GM23338 (cell line): ENCODE measurements at places on chromosomes 6 and 20.

GRCh38 chr20:33648396-33649004, 13.6 kb upstream of the C20orf144 start:
- no peak for DNase-seq

- DNase-seq = no peak
Measured at GRCh38 chr6:64266351-64266821, 630.8 kb downstream of the PHF3 start.

- DNase-seq = no peak
Measured at GRCh38 chr6:5453546-5453945, 192.2 kb downstream of the FARS2 start.

GRCh38 chr6:30915591-30915946, 1.5 kb downstream of the VARS2 start:
- peak; percentile 87 for DNase-seq

- no peak for DNase-seq
Measured at GRCh38 chr6:115540077-115540869, 520.4 kb downstream of the FRK start.

DNA sequence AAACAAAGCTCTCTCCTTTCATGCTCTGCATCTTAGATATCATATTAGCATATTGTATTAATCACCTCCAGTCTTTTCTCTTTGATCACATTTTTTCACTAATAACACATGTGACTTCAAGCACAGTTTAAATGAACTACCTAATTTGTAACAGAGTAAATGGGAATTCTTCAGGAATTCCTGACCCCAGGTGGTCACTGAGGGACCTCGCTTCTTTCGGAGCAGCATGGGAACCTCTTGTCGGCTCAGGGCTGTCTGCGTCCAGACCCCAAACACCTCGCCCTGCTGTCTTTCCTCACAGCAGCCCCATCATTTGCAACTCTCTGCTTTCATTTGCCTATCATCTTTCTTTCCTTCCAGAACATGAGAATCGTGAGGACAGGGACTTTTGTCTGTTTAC, 103.5 kb downstream of the DACT2 start:
- DNase-seq = peak; percentile 78

- DNase-seq = no peak
Measured at GRCh38 chr6:154306696-154307095, 49.9 kb downstream of the IPCEF1 start.

GRCh38 chr6:35357677-35358076, 15.3 kb downstream of the PPARD start:
- no peak for DNase-seq

DNA sequence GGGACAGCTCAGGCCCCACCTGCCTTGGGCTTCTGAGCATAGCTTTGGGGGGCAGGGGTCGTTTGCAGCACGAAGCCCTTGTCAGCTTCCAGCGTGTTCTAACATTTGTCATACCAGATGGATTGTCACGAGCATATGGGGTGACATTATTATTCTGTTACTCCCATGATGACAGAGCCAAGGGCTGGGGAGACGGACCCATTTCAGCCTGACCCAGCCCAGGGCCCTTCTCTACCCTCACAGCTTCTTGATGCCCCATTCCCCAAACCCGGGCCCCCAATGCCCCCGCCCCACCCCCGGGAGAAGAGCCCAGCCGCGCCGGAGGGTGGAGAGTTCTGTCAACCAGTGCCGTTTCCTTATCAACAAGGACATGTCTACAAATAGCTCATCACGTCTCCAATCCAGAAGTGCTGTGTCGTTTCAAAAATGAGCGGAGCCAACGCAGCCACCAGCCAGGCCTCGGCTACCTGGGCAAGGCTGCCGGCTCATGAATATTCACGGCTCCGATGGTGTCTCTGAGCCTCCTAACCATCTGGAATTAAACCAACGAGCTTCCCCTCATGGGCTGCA, 9.6 kb upstream of the CHRNA4 start:
- no peak for DNase-seq

DNA sequence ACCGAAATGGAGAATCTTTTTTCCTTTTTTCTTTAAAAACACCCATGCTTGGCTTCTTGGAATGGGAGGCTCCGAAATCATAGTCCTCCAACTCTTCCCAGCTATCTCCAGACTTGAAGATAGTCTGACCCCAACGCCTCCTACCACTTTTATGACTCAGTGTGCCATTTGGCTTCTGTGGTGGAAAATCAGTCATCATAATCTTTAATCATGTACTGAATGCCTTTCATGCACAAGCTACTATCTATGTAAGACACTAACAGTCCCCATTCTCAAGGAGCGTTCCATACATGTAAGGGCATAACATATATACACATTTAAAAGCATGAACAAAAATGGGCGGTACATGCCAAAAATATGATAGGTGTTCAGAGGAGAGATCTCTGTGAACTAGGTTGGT, 44.1 kb downstream of the TMEM14B start:
- no peak for DNase-seq

DNA sequence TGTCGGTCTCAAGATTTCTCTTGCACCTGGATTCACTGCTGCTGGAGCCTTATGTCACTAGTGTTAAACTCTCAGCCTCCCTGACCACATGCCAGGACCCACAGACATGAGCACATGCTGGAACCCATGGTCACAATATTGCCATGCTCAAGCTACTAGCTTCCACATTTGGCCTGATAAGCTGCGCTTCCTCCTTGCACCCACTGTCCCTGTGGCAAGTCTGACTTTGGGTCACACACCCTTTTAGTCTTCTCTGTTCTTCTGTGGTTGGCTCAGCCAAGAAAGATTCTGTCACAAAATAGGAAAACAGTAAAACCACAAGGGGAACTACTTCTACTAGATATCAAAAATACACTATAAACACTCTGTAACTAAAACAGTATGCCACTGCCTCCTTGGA, 68.9 kb upstream of the HDAC2 start:
- no peak for DNase-seq

DNA sequence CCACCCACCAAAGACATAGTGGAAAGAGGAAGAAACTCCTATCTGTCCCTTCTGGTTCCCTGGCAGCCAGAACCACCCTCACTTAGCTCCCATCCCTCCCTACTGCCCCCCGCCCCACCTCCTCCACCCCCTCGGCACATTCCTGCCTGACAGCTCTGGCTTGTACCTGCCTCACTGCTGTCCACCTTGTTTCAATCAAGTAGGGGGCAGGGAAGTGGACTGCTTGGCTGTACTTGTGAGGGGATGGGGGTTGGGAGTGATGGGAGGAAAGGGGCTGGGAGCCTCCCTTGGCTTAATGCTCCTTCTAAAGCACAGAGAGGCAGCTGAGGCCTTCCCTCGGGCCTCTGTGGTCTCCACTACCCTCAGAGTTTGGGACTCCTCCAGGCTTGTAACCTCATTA, 22.1 kb upstream of the ZNF76 start:
- DNase-seq = no peak

DNA sequence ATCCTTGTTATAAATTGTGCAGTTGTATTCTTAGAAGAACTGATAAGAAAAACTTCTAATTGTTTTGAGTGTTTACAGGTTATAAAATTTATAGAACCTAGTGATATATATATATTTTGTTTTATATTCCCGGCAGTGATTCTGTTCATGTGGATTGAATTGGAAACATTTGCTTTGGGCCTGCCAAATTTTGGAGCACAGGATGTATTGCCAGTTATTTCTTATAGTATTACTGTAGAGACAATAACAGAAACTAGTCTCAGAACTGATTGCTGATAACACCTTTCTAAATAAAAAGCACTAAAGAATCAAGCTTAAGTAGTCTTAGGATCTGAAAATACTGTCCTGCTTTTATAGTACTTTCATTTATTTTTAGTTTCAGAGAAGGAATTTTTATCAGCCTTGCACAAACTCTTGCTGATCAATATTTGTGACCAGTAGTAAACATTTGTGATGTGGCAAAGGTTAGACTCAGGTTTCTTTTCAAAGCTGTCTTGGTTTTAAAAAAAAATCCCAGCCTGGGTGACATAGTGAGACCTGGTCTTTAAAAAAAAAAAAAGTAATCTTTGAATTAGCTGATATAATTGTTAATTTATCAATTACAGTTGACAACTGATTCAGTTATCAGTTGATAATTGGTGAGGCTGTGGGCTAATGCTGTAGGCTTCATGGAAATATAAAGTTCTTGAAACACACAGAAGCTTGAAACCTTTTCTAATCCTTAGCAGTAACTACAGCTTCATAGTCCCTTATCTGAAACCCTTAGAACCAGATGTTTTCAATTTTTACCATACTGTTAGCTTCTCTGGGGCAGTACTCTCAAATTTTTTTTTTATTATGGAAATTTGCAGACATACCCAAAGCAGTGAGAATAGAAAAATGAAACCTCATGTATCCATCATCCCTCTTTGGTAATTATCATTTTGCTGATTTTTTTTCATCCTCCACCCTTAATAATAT, 42.4 kb downstream of the RNGTT start:
- no peak for DNase-seq

DNA sequence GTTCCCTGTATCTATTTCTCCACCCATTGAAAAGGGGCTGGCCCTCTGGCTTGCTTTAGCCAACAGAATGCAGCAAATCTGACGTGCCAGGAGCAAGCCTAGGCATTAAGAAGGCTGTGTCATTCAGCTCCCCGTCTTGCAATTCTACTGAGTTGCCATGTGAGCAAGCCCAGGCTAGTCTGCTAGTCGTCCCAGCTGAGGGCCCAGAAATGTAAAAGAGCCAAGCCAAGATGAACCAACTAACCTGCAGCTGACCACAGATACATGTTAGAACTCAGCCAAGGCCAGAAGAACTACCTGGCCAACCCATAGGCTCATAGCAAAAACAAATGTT, 30.1 kb downstream of the PREP start:
- no peak for DNase-seq

- DNase-seq = no peak
Measured at GRCh38 chr6:116438590-116439448, 22.4 kb upstream of the CALHM6 start.

- DNase-seq = no peak
Measured at GRCh38 chr20:54385746-54386145, 89.6 kb upstream of the DOK5 start.

GRCh38 chr6:80197474-80197873, 91.0 kb downstream of the BCKDHB start:
- DNase-seq = no peak

DNA sequence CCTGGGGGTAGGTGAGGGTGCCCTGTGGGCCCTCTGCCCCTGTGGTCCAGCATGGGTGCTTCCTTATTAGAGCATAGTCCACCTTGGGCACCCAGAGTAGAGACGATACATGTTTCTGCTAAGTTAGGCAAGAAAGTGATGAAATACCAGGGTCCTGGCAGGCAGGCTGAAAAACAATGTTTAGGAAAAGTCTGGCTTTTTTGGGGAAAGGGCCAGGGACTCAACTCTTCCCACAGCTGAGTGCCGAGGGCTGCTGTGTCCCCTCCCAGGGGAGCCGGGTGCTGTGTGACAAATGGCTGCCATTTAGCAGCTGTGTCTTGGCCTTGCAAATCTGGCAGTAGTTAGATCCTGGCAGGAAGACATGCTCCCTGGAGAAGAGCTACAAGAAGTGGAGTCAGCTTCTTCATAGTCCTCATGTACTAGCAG, 61.5 kb downstream of the RREB1 start:
- no peak for DNase-seq

- DNase-seq = no peak
Measured at GRCh38 chr6:20644667-20645370, 110.6 kb downstream of the CDKAL1 start.

- DNase-seq = no peak
Measured at GRCh38 chr20:53910351-53911002, 159.9 kb downstream of the BCAS1 start.

DNA sequence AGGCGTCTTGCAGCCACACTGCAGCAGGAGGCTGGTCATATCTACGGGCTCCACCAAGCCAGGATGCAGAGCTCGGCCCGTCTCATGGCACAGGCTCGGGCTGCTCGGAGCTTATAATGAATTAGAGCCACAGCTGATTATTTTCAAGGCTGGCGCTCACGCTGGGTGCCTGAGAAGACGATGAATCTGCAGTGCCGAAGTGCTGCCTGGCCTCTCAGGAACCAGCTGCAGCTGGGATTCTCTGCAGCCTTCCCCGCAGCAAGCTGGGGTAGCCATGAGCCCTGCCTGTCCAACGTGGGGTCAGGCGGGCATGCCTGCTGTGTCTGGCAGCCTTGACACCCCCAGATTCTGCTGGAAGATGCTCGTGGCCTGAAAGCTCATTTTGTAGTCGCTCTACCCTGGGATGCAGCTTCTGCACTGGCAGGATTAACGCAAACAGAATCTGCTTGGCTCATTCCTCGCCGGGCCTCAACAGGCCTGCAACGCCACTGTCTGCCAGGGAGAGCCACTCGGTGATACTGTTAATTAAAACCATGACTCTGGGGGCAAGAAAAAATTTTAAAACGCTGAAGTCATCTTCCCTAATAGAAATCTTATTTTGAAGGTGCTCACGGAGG, 104.3 kb downstream of the CDH26 start:
- no peak for DNase-seq

DNA sequence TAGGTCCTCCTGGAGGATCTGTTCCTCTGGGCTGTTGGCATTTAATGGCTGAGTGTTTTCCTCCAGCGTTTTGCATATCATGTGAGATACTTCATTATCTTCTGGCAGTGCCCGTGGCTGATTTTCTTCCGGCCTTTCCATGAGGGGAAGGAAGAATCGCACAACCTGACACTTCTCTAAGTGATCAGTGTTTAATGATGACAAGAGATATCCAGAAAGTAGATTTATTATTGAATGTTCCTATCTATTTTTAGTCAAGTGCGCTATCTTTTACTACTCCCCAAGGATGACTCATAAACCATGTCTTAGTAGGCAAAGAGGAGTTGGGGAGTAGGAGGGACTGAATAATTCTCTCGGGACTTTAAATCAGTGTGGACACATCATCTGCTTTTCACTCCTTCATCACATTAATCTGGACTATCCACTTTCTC, 149.7 kb downstream of the PLCB4 start:
- DNase-seq = no peak

GRCh38 chr20:59323731-59324130, 23.3 kb downstream of the EDN3 start:
- DNase-seq = no peak

DNA sequence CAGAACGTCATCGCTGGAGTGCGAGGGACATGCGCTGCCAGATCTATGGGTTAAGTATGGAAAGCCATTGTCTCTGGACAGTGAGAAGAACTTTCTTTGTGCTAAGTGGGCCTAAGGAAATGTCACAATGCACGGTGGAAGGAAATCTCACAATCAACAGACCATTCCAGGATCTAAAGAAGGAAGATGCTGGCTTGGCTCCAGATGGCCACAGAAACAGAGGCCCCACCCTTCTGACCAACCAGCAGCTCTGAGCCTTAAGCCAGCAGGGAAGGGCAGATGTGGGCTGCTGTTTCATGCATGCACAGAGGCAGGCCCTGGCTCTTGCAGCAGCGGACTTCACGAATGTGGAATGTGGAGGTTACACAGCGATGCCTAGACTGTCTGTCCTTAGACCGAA, 156.3 kb downstream of the SOBP start:
- DNase-seq = no peak
